ENCODE measurements at places on chromosomes 2 and 18.

DNA sequence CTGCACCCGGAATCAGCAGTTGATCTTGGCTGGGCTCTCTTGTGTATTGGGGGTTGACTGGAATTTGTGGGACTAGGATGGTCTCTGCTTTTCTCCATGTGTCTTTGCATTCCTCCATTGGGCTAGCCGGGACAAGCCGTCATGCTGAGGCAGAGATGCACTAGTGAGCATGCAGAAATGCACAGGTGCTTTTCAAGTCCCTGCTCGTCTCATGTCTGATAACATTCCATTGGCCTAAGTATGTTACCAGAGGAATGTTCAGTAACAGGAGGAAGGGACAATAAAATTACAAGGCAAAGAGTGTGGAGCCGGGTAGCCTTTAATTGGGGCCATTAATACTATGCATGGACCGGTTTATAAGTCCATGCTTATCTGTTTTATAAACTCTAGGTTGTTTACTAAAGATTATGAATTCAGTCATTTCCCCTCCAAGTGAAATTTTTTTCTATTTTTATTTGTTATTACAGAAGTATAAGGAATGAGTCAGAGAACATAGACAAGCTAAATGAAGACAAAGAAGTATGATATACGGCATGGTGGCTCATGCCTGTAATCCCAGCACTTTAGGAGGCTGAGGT lies 24.4 kb upstream of the AAK1 start:
- peak; percentile 50 for DNase-seq

GRCh38 chr2:43006834-43007543 lies 214.6 kb upstream of the HAAO start:
- no peak for DNase-seq

DNA sequence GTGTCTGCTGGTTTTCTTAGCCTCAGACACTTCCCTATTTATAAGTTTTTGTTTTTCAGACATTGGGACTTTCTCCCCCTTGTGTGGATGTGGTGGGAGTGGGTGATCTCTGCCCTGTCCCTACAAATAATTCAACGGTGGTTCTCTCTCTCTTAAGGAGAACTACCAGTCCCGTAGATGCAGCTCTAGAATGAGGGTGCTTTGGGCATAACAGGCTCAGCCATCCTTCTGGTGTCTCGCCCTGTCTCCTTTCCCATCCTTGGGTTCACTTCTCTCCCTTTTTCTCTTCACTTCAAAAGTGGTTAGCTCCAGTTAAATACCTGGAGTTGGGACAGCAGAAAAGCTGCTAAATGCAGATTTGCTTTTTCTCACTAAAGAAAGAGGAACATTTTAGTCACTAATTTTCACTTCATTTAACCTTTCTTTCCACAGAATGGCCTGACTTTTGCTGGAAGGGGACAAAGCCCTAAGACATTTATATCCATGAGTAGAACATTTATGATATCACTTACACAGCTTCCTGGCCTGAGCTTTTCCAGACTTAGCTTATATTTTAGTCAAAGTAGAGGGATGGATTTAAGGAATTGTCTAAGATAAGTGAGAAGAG lies 121.2 kb upstream of the CXCR4 start:
- no peak for DNase-seq

DNA sequence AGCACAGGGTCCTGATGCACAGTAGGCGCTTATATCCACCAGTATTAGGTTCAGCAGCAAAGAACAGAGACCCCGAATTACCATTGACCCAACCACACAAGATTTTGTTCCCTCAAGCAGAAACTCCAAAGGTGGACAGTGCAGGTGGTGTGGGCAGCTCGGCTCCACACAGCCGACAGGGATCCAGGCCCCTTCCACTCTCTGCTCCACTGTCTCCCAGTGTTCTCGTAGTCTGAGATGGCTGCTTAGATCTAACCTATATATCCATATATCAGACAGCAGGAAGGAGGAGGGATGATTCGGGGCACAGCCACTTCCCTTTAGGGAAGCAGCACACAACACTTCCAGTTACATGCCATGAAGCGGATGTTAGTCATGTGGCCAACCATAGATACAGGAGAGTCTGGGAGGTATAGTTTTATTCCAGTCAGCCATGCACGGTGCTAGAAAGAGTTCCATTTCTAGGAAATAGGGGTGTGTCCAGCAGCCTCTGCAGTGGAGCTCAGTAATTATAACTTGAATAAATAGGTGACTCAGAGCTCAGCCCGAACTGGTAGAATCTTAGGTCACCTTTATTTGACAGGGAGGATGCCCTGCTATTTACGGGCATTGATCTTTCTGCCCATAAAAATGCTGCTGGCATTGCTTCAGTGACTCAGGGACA lies 158.9 kb downstream of the TWIST2 start:
- peak; percentile 25 for DNase-seq

GRCh38 chr2:2879781-2880180 lies 497.8 kb downstream of the EIPR1 start:
- DNase-seq = no peak

- DNase-seq = no peak
Observed at GRCh38 chr18:58668897-58669296, 2.4 kb upstream of the MALT1 start.

- DNase-seq = peak; percentile 82
Observed at GRCh38 chr18:2932247-2933181, 80.4 kb downstream of the LPIN2 start.

DNA sequence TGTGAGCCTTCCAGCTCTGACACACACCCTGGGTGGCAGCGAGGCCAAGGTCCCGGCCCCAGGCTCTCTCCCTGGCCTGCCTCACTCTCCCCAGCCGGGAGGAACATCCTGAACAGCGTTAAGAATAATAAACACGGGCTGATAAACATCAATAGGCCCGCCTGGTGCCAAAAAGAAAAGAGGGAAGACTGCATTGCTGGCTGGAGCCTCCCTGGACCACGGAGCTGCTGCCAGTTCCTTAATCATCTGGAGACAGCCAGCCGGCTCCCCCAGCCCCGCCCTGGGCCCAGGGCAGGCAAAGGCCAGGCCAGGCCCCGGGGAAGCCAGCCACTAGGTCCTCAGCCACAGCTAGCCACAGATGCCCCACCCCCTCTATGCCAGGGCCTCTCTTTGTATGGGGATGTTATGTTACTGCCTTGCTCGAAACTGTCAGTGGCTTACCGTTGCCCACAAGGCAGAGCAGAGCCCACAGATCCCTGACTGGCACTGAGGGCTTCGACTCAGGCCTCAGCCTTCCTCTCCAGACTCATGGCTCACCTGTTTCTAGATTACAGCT lies 293.7 kb downstream of the DYSF start:
- DNase-seq = peak; percentile 71

DNA sequence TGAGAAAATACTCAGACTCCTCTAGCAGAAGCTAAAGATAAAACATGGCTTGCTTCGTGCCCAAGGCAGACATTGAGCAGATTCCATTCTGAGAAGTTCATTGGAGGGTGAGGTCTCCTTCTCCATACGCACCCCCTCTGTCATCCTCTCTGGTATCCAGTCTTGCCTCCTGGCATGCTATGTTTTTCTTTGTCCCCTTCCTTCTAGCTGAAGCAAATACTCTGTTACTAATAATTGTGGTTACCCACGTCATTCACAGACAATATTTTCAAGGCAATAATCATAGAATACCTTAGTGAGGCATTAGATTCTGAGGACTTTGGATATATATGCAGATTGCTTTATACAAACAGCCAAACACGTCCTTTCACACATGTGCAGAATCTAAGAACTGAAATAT lies 66.2 kb upstream of the KLF7 start:
- DNase-seq = no peak

- DNase-seq = no peak
Observed at GRCh38 chr18:54558609-54559585, 32.1 kb upstream of the DYNAP start.

DNA sequence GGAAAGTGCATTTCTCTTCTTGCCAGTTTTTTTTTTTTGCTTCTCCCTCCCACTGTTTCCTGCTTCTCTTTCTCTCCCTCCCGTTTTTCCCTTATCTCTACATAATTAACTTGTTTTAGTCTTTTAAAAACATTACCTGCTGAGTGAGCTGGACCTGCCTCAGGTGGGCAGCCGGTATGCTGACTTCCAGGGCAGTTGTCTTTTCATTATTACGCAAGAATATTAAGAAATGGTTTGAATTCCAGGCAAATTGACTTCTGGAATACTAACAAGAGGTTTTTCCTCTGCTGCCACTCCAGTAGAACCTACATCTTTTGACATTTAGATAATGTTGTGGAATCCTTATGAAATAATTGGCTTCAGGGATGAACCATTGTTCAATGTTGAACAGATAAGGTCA lies 161.8 kb downstream of the THSD7B start:
- no peak for DNase-seq

DNA sequence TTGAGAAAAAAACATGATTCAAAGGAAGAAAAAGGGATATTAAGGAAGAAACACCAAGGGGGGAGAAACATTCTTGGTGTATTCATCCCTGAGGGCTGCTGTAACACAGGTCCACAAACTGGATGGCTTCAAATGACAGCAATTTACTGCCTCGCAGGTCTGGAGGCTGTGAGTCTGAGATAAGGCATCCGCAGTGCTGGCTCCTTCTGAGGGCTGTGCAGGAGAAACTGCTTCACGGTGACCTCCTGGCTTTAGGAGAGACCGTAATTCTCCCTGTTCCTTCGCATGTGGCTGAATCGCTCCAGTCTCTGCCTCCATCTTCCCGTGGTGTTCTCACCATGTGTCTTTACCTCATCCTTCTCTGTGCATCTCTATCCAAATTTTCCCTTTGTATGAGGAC lies 490.7 kb downstream of the EIPR1 start:
- DNase-seq = no peak

GRCh38 chr18:78587096-78587495 lies 392.5 kb upstream of the SALL3 start:
- peak; percentile 60 for DNase-seq

GRCh38 chr2:203713381-203713780 lies 6.9 kb downstream of the CD28 start:
- DNase-seq = no peak

- DNase-seq = no peak
Observed at GRCh38 chr2:196149948-196150347, 21.4 kb downstream of the STK17B start.

DNA sequence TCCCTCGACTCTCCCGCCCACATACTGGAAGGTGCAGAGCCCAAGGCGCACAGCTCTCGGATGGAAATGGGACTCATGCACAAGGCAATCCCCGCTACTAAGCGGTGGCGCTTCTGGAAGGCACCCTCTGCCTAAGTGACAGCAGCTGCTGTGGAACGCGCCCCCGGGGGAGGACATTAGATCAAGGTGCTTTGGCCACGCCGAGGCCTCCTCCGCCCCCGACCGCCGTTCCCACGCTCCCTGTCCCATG lies 202 bp downstream of the MCEE start:
- DNase-seq = peak; percentile 70

- DNase-seq = peak; percentile 72
Observed at GRCh38 chr2:56191617-56192016, 7.8 kb downstream of the CCDC85A start.

DNA sequence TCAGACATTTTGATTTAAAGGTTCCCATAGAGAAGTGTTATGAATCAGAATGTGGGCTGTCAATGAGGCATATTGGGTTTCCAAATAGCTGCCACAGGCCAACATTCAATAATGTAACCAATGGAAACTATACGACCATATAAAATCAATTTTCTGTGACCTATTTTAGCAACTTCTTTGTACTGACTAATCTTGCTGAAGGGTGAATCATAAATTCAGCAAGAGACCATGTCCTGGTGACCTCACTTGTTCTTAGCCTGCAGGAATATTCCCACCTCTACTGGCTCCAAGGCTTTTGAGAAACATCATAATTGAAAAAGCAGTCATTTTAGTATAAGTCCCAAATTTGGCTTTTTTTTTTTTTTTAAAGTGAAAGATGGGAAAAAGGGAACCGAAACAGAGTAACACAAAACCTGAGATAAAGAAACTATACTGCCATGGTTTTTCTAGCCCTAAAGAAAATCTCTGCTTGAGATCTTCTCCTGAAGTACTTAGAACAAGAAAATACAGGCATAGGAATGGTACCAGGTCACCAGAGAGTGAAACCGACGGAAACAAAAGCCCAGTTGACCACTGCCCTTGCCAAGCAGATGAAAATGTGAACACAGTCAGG lies 32.1 kb downstream of the PLEKHM3 start:
- DNase-seq = no peak

GRCh38 chr2:163877316-163877715 lies 141.5 kb upstream of the FIGN start:
- DNase-seq = peak; percentile 38

DNA sequence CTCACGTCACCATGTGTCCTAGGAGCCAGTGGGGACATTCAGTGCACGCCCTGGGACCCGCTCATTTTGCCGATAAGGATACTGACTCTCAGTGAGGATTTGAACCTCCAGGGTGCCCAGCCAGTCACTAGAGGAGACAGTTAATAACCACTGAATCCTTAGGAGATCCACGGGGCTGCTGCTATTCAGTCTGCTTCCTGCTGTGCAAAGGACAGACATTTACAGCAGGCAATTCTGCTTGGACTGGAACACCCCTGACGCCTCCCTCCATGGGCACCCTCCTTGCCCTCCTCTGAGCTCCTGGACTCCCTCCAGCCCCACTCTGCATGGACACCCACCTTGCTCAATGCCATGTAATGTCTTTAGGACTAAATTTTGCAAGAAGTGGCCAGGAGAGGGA lies 265.5 kb downstream of the EIPR1 start:
- no peak for DNase-seq

- no peak for DNase-seq
Observed at GRCh38 chr2:224952936-224953657, 89.2 kb downstream of the DOCK10 start.

DNA sequence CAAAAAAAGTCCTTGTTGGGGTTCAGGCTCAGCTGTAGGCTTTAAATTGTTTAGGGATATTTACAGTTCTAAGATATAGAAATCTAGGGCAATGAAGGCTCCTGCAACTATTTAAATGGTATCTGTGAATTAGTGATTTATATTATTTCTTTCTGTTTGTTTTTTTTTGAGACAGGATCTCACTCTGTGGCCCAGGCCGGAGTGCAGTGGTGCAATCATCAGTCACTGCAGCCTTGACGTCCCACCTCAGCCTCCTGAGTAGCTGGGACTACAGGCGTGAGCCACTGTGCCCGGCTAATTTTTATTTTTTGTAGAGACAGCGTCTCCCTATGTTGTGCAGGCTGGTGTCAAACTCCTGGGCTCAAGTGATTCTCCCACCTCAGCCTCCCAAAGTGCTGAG lies 32.3 kb upstream of the NDUFV2 start:
- no peak for DNase-seq

- DNase-seq = no peak
Observed at GRCh38 chr2:242051463-242051862, 181.9 kb downstream of the RTP5 start.

DNA sequence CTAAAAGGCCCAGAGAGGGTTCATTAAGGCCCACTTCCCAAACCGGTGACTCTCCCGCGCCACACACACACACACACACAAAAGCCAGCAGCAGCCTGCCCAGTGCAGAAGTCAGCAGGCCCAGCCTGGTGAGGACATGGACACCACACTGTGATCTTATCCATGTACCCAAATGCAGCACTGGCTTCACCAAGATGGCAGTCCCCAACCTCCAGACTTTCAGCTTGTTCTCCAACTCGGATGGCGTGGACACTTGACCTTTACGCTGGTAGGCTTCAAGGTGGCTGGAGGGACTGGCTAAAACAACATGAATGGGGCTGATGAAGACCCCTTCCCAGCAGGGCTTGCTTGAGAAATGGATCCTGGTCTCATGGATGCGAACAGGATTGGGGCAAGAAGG lies 50.4 kb downstream of the TNS1 start:
- DNase-seq = no peak
